ENCODE measurements at places on chromosomes 12 and 14.

DNA sequence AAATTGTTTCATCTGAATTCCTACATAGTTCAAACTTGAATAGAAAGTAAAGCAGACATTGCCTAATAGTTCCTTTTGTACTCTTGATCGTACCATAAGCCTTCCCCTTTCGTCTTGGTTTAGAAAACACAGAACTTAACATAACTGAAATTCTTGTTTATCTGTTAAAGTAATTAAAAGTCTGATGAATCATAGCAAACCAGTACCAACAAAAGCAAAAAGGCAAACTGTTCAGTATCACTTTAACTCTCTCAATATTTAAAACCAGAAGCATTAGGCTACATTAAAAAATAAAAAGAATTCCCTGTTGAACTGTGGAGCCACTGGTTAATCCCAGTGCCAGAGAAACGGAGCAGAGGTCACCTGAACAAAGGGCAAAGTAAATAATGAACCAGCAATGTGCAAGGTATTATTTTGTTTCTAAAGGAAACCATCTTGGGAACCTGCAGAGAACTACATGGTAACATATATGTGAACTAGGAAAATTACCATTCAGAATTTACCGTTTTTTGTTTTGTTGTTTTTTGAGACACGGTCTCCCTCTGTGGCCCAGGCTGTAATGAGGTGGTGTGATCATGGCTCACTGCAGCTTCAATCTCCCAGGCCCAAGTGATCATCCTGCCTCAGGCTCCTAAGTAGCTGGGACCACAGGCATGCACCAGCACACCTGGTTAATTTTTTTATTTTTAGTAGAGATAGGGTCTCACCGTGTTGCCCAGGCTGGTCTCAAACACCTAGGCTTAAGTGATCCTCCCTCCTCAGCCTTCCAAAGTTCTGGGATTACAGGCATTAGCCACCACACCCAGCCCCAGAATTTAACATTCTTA is 17.1 kb upstream of the HIGD1C start:
- peaks cover 6% of the 10 kb centered on the region for H3K36me3 ChIP-seq
- peaks cover 14% of the 10 kb centered on the region for H3K4me1 ChIP-seq
- no peaks in the 10 kb centered on the region for H3K27me3 ChIP-seq
- DNase-seq: no peak

DNA sequence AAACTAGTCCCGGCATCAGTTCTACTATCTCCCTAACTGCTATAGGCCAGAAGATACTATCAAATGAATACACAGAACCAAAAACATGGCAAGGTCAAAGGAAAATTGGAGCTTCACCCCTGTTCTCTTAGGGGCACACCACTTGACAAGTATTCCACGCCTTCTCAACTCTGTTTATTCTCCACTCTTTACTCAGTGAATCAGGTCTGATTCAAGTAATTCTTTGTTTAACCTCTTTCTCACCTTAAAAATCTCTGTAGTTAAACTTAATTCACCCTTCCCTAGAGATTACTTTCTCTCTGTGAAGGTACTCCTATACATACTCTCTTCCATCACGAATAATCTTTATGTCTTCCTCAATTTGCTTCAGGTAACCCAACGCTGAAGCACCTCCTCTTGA is 248.9 kb downstream of the MED13L start:
- H3K36me3 ChIP-seq: peaks cover 10% of the 10 kb centered on the region
- no peak overlapping the region for H3K4me3 ChIP-seq
- H3K4me1 ChIP-seq: peaks cover 5% of the 10 kb centered on the region
- no peak overlapping the region for H3K27ac ChIP-seq
- no peaks in the 10 kb centered on the region for H3K27me3 ChIP-seq

DNA sequence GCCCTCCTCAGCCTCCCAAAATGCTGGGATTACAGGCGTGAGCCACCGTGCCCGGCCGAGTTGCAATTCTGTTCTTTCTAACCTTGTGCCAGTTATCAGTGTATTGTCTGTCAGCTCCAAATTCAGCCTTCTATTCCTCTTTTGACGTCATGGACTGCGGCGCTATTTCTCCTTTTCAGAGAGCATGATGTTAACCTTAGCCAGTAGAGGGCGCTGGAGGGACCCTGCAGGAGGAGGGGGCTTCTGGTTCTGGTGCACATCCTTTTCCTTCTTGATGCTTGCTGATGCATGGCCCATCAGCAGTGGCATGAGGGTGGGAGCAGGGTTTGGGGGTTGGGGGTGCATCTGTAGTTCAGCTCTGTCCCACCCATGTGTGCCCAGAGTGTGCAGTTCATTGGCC is 179.3 kb upstream of the RMST start:
- no peaks in the 10 kb centered on the region for H3K4me1 ChIP-seq
- DNase-seq: no peak
- H3K36me3 ChIP-seq: no peaks in the 10 kb centered on the region
- H3K4me3 ChIP-seq: no peak overlapping the region
- H3K27ac ChIP-seq: no peak overlapping the region
- H3K27me3 ChIP-seq: peaks cover 4% of the 10 kb centered on the region

GRCh38 chr12:48183091-48183875 is at the start of gene CCDC184:
TSS of gene CCDC184 (plus strand) at chr12:48183644. CDS start at chr12:48184123, 479 bp downstream.
- H3K36me3 ChIP-seq: no peaks in the 10 kb centered on the region
- peaks cover 61% of the 10 kb centered on the region for H3K27me3 ChIP-seq
- H3K4me1 ChIP-seq: peaks cover 18% of the 10 kb centered on the region
- H3K4me3 ChIP-seq: peak within 1 kb of the TSS; percentile 84
- DNase-seq: peak; percentile 72

- H3K27me3 ChIP-seq: no peaks in the 10 kb centered on the region
- peaks cover 38% of the 10 kb centered on the region for H3K4me1 ChIP-seq
- peaks cover 25% of the 10 kb centered on the region for H3K36me3 ChIP-seq
- no peak overlapping the region for H3K4me3 ChIP-seq
- DNase-seq: no peak
These were observed 9.5 kb upstream of the NR4A1 start for GRCh38 chr12:52041695-52042123.
